ENCODE measurements at places on chromosomes 7 and 10.

GRCh38 chr7:157856873-157857577, 520.2 kb downstream of the DNAJB6 start:
- DNase-seq: no peak

- DNase-seq: no peak
Measured at GRCh38 chr10:107474650-107475049, 310.1 kb upstream of the SORCS1 start.

GRCh38 chr10:129098517-129098916, 368.5 kb upstream of the MGMT start:
- no peak for DNase-seq

- DNase-seq: no peak
Measured at GRCh38 chr7:113292105-113292504, 173.8 kb upstream of the SMIM30 start.

DNA sequence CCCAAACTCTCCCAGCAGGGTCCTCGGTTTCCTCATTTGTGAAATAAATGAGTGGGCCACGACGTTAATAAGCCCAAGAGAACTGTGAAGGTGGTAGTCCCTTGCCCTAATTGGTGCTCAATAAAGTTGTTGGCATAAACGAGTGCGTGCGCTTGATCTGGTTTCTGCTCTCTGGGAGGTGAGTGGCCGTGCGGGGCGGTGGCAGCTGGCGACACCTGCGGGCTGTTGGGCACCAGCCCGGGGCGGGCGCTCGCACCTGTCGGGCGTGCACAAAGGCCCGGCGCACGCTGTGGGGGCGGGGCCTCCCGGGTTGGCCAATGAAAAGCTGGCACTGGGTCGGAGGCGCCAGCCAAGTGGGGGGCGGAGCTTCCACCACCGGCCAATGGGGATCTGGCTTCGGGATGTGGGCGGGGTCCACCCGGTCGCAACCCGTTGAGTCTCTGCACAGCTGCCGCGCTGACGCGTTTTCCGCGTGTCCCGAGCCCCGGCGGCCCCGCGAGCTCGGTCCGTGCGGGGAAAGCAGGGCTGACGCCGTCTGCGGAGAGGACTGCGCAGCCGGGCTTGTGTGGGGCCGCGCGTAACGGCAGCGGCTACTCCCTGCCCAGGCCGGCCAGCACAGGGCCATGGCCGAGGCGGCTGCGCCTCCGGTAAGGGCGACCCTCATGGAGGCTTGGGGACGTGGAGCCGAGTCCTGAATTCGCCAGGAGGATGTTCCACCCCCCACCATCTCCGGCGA, 23.0 kb downstream of the ZNF783 start:
- peak; percentile 98 for DNase-seq

DNA sequence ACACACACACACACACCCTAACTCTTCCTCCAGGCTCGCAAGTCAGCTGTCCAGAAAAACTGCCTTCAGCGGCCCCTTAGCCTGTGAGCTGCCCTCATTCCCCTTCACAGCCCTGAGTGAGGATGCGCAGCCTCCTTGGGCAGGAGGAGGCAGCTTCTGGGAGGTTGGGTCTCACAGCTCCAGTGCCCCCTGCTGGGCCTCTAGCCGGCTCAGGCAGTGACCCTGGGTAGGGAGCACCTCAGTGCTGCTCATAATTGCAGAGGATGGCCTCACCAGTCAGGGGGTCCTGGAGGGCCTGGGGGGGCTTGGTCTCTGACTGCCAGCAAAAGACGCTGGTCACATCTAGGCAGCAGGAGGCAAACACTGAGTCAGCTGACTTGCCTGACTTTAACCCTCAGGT, 43.7 kb downstream of the ZNF273 start:
- DNase-seq: no peak

GRCh38 chr7:20132585-20132984, 84.6 kb downstream of the MACC1 start:
- DNase-seq: no peak

DNA sequence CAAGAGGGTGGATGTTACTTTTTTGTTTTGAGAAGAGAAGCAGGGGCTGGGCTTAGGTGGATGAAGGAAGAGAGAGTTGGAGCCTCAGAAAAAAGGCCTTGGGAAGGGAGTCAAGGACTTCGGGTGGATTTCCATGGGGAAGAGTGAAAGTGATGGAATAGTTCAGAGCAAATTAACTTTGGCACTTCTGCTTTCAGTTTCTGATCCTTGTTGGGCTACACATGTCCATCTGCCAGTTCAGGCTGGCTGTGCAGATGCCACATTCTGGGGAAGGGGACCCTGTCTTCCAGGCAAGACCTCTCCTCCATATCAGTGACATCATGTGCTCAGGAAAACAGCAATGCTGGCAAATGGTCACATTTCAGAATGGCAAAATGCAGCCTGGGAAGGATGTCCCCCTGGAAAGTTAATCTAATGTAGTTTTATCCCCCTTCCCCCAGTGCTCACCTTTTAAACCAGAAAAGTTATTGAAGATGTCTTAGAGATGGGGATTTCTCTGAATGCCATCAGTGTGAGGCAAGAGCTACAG, 86.0 kb downstream of the WDFY4 start:
- DNase-seq: no peak

GRCh38 chr10:106625751-106626150, 538.8 kb downstream of the SORCS1 start:
- DNase-seq: no peak

DNA sequence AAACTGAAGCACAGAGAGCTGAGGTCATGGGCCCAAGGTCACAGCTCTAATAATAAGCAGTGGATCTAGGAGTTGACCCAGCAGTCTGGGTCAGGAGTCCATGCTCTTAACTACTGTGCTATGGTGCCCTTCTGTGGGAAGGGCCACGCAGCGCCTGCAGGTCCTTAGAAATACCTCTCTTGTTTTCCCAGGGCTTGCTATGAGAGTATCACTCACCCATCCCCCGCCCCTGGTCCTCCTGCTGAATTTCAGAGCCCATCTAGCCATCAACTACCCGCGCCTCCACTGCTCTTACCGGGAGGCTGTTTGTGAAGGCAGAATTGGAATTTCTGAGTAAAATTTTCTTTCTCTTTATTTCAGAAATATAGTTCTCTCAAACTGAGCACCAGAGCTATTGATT, 27.3 kb upstream of the CRHR2 start:
- no peak for DNase-seq

DNA sequence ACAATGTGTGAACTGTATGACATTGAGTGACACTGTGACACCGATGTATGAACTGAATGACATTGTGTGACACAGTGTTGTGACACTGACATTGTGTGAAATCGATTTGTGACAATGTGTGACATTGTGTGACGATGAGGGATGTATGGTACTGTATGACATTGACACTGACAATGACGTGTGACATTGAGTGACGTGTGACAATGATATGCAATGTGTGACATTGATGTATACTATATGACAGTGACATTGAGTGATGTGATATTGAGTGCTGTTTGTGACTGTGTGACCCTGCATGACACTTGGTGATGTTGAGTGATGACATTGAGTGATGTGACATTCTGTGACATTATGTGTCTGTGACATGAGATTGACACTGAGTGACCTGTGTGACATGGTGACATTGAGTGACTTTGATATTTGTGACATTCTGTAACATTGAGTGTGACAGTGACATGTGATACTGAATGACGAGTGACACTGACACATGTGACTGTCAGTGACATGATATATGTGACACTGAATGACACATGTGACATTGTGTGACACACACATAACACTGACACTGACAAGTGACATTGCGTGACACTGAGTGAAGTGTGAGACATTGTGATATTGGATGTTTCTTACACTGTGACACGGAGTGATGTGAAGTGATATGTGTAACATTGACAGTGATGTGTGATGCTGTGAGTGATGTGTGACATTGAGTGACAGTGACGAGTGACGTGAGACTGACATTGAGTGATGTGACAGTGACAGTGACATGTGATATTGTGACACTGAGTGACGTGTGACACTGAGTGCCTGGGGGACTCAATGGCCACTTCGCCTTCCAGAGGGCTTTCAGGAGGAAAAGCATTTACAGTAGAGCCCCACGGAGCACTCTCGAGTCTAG, 167.5 kb downstream of the PRKAG2 start:
- DNase-seq: no peak
